HuH-7.5 (cell line): ENCODE measurements at places on chromosomes 6 and 20.

- DNase-seq = no peak
Observed at GRCh38 chr6:146029573-146030184, 817 bp downstream of the GRM1 start.

GRCh38 chr20:61170496-61171320 is 81.4 kb upstream of the CDH4 start:
- no peak for DNase-seq

DNA sequence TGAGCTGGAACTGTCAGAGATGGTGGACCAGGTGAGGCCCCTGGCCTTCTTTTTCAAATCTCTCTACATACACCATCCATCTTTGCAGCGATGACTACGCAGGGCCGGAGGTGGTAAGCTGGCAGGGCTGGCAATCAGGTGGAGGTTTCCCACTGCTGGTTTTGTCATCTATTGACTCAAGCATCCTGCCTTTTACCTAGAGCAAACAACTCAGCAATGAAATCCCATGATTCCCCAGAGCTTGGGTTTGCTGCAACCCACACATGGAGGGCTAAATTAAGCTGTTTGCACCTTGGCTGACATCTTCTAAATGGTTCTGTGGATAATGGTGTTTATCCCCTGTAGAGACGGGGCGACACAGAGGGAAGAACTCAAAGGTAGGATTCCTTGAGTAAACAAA is 170.2 kb downstream of the SCP2D1 start:
- DNase-seq = no peak

- DNase-seq = no peak
Observed at GRCh38 chr20:57498425-57499400, 26.2 kb downstream of the CTCFL start.

GRCh38 chr6:3455147-3455568 is 1.7 kb downstream of the SLC22A23 start:
- peak; percentile 36 for DNase-seq

DNA sequence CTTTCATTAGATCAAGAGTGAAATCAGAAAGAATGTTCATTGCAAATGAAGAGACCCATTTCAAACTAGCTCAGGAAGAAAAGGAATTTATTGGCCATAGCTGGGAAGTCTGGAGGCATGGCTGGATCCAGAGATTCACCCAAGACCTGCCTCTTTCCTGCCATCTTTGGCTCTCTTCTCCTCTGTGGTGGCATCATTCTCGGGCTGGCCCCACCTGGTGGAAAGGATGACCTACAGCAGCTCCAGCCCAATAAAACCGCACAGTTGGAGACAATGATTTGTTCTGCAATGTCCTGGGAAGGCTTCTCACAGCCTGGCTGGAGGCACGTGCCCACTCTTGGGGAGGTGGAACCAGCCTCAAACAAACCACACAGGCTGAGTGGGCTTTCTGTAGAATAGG is 18.1 kb upstream of the FERMT1 start:
- DNase-seq = no peak

DNA sequence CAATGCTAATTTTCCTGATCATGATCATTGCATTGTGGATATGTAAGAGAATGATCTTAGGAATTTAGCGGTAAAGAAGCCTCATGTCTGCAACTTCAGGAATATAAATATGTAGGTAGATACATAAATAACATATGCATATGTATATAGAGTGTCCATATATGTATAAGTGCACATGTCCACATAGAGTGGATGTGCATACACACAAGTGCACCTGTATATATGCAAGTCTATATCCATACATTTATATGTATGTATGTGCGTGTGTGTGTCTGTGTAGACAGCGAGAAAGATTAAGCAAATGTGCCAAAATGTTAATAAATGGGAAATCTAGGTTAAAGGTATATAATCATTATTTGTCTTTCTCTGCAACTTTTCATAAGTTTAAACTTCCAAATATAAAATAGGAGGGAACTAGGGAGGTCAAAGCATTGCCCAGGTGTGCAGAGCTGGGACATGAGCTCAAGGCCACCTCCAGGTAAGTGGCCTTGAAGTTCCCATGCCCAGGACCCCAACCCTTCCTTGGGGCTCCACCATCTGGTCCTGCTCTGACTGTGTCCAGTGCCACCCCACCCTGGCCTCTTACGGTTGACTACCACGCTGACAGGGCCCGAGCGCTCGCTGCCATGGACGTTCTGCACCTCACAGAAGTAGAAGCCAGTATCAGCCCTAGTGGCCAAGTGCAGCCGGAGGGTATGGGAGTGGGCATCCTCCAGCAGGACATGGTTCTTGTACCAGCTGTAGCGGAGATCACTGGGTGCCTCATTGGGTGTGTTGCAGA is 9.6 kb downstream of the SIGLEC1 start:
- DNase-seq = no peak

GRCh38 chr6:25457516-25457915 is 178.3 kb downstream of the CARMIL1 start:
- no peak for DNase-seq

GRCh38 chr6:44275749-44276648 is 5.7 kb downstream of the TMEM151B start:
- DNase-seq = no peak

DNA sequence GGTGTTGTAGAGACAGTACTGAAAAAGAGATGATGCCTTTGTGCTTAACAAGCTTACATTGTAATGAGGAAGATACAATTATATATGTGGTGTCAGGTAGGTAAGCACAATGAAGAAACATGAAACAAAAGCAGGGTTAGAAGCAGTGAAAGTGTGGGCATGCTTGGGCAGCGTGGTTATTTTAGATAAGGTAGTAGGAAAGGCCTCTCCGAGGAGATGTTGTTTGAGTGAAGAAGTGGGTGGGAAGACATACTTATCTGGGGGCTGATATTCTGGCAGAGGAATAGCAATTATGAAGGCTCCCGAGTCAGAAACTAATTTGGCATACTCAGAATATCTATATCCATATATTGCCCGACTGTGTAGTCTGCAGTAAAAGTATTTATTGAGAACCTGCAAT is 4.7 kb downstream of the CDKAL1 start:
- DNase-seq = no peak

GRCh38 chr20:4516876-4517275 is 204.8 kb upstream of the PRND start:
- no peak for DNase-seq
